ENCODE measurements at places on chromosomes 13 and 19.

GRCh38 chr13:48412881-48413351, at the start of gene LPAR6:
TSS of gene LPAR6 (minus strand) at chr13:48413113. CDS start at chr13:48412423, 690 bp downstream.
- DNase-seq = no peak

DNA sequence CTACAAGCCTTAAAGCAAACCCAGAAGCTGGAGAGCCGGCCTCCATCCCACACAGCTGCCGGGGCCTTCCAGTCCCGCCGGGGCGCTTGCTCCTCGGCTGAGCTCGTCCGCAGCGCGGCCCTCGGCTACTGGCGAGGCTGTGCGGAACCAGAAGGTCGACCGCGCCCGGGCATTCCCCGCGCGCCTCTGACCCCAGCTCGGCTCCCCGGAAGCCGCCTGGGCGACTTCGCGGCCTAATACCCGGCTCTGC, 863 bp downstream of the ANKRD10 start:
- no peak for DNase-seq

DNA sequence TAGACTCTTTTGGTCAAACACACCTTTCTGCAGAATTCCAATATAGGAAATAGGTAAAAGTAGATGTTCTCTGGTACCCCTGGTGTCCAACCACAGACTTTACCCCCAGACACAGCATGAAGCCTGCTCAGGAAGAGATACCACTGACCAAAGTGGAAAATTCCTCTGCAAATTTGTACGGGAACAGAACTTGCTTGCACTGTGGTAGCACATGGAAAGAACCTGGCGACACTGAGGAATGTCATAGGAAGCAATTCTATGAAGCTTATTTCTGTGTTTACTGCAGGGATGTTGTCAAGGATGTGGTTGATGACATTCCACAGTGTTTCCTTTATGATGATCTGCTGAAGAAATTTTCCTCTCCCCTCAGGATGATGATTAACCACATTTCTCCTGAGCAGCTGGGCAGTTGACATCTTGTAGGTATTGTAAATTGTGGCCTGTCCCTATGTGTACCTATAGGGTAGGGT, 48.9 kb upstream of the TNFSF11 start:
- DNase-seq = no peak

GRCh38 chr19:45297674-45298073, 25.0 kb downstream of the CKM start:
- no peak for DNase-seq

DNA sequence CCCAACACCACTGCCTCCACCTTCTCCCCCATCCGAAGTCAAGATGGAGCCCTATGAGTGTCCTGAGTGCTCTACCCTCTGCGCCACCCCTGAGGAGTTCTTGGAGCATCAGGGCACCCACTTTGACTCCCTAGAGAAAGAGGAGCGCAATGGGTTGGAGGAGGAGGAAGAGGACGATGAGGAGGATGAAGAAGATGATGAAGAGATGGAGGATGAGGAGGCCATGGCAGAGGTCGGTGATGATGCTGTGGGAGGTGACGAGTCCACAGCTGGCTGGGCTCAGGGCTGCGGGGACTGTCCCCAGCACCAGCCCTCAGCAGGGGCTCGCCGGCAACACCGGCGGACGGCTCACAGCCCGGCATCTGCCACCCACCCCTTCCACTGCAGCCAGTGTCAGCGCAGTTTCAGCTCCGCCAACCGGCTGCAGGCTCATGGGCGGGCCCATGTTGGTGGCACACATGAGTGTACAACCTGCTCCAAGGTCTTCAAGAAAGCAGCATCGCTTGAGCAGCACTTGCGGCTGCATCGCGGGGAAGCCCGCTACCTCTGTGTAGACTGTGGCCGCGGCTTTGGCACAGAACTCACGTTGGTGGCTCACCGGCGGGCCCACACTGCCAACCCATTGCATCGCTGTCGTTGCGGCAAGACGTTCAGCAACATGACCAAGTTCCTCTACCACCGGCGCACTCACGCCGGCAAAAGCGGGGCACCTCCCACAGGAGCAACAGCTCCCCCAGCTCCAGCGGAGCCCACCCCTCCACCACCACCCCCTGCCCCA, 5.0 kb downstream of the ZNF526 start:
- no peak for DNase-seq

GRCh38 chr19:34712395-34713261, 21.4 kb upstream of the ZNF181 start:
- no peak for DNase-seq

DNA sequence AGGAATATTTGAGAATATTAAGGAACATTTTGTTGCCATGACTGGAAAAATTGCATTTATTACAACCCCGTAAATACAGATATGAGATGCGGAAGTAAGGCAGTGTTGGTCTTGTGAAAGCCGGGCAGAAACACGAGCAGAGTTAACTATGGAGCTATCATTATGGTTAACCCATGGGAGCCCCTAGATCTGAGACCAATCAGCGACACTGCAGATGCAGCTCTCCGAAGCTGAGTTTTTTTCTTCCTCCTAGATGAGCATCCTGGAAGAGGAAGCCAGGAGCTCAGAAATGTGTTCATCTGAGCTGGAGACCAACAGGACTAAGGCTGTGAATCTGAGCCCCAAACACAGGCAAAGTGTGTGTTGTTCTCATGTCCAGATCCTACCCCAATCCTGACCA, 123.0 kb upstream of the KL start:
- no peak for DNase-seq

DNA sequence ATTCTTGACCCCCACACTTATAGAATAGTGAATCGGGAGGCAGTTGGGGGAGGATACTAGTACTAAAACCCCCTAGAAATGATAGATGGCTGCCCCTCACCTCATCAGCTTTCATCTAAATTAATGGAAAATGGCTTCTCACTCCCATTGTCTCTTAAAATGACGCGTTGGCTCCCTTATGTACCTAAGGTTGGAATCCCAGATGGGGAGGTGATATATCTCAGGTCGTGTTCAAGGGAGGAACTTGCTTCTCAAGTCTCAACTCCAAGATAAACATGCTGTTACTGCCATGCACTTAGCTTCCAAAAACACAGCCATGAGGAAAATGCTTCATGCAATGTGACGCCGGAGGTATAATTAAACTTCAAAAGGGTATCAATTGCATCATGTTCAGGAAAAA, 18.8 kb upstream of the UBE2L5 start:
- DNase-seq = no peak

- peak; percentile 82 for DNase-seq
Observed at GRCh38 chr19:1445185-1445931, 4.6 kb upstream of the APC2 start.

DNA sequence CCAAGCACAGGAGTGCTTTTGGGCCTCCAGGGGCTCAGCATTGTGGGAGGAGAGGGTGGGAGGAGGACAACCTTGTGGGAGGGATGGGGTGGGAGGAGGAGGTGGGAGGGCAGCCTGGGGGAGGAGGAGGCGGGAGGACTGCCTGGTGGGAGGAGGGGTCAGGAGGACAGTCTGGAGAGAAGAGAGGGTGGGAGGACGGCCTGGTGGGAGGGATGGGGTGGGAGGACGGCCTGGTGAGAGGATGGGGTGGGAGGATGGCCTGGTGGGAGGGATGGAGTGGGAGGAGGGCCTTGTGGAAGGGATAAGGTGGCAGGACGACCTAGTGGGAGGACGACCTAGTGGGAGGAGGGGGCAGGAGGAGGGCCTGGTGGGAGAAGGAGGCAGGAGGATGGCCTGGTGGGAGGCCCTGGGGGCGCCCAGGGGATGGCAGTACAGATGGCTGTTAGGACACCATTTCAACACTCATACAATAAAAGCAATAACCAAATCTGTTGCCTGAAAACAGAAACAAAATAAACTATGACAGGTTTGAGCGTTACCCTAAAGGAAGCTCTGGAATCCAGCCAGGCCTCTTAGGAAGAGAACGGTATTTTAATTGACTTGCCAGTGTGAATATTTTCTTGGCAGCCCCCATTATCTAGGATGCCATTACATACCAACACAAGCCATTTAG, 63.7 kb downstream of the CRYL1 start:
- no peak for DNase-seq
